ENCODE measurements at places on chromosomes 6 and 20.

- no peak for DNase-seq
Measured at GRCh38 chr6:53752856-53753255, 41.9 kb upstream of the LRRC1 start.

DNA sequence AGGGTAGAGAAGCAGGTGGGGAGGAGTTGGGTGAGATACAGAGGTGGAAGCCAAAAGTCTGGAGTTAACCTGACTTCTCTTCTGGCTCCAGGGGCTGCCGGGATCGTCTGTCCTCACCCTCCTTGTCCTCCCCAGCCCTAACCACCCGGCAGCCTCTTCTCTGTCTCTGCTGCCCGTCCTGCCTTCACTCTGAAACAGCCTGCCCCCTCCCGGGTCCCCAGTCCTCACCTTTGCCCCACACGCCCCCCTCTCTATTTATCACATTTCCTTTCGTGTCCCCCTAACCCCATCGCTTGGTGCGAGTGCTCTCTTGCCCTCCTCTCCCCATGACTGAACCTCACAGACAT, 5.7 kb downstream of the RING1 start:
- DNase-seq = no peak

GRCh38 chr6:4965562-4966389, 38.1 kb downstream of the RPP40 start:
- DNase-seq = no peak

DNA sequence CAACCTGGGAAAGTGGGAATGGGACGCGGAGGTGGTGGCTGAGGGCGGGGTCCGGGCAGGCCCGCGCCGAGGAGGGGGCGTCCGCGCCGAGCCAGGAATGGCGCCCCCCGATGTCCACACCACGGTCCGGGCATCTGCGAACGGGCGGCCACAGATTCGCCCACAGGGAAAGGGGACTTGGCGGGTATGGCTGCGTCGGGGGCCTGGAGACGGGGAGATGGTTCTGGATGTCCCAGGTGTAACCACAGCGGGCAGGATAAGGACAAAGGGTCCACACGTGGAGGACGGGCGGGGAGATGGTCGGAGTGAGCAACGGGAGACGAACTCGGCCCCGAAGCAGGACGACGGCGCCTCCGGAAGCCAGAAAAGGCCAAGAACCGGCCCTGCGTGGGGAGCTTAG, 124.6 kb downstream of the WDR27 start:
- DNase-seq = no peak

DNA sequence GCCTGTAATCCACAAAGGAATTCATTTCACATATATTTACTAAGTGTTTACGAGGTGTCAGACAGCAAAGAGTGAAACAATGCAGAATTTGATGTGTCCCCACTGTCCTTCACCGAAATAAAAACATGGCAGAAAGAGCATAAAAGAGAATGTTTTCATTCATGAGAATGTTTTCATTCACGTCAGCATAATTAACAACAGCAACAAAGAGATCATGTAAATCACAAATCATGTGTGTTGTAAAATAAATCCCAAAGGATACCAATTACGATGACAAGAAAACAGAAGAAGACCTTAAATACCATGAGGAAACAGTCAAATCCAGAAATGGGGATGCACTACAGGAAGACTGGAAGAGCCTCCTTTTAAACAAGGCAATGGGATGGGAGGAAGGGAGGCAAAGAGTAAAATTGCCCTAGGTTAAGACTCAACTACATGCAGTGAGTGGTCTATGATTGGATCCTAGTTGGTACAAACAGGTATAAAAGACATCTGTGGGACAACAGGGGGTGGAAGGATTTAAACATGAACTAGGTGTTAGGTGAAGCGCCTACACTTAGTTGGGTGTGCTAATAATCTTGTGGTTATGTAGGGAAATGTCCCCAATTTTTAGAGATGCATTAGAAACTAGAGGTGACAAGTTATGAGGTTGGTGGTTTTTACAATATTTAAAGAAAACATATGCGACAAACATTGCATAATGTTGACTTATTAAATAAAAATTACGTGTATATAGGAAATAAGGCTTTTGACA, 1.5 kb downstream of the ZSCAN31 start:
- no peak for DNase-seq

DNA sequence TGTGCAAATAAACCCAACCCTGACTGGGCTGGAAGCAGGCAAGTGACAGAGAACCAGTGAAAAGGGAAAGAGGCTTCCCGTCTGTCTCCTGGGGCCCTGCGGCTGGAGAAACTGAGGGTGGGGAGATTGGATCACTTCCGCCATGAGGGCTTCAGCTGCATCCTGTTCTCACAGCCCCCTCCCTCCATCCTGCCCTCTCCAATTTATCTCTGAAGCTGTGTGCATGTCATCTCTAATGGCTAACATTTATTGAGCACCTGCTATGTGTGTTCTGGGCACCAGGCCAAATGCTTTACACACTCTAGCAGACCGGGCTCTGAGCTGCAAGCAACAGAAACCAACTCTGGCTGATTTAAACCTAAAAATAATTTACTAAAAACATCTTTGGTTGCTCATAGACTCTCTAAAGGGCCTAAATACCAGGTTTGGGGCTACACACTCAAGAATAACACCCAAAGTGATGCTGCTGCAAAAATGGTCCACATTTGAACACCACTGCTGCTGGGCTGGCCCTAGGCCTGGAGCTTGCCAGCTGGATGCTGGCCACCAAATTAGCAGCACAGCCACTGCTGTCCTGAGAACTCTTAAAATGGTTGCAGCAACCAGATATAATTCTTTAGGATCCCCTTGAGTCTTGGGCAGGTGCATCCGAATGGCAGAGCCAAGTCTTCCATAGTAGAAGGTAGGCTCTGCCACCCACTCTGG, 123.6 kb upstream of the LRFN2 start:
- peak; percentile 76 for DNase-seq

DNA sequence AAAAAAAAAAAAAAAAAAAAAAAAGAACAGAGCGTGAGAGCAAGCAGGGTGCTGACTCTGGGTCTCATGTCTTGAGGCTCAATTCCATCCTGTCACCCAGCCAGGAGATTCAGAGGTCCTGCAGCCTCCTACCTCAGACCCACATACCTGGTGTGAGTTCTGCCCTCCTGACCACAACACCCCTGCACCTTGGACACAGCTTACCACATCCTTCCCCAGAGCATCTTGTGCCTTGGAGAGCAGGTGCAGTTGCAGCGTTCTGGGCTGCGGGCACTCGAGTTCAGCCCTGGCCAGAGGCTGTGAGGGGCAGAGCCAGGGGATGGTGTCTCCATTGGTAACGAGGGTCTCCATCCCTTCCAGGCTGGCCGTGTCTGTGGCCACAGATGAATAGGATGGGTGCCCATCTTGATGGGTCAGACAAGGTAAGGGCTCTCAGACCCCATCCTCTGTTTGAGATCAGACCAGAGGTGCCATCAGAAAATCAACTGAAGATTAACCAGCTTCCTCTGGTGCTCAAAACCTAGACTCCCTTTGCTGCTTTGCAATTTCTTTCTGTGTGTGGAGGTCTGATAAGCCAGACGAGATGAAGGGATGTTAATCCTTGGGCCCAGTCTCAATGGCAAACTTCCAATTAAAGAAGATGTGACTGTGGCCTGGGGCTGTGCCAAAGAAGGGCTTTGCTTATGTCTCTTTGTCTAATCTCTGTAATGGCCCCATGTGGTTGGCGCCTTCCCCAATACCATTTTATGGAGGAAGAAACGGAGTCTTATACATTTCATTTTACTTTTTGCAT, 14.7 kb upstream of the ZNF831 start:
- DNase-seq = no peak

- no peak for DNase-seq
Measured at GRCh38 chr20:13028673-13029072, 19.9 kb downstream of the SPTLC3 start.

GRCh38 chr6:81373414-81373813, 379.1 kb downstream of the TENT5A start:
- DNase-seq = no peak

GRCh38 chr6:100665041-100665380, 200.3 kb upstream of the SIM1 start:
- no peak for DNase-seq

GRCh38 chr6:71887006-71887743, 825 bp downstream of the RIMS1 start:
- no peak for DNase-seq

GRCh38 chr6:158009114-158009891, 27.6 kb downstream of the SYNJ2 start:
- peak; percentile 62 for DNase-seq

GRCh38 chr6:45351076-45351475, 22.9 kb downstream of the RUNX2 start:
- DNase-seq = no peak

DNA sequence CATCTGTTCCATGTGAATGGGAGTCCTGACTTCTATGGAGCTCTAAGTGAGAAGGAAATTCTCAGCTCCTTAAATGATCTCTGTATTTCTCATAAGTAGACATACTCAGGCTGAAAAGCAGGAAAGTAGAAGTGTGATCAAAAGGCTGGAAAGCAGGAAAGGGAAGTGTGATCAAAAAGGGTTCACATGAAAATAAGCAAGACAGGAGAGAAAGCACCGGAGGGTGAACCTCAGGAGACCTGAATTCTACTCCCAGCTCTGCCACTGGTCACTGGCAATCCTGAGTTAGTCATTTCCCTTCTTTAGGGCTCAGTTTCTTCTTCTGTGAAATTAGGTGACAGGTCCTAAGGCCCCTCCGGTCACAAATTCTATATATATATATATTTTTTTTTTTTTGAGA, 55.5 kb upstream of the TRERF1 start:
- DNase-seq = no peak

- DNase-seq = no peak
Measured at GRCh38 chr6:38554700-38555413, 84.9 kb downstream of the BTBD9 start.

DNA sequence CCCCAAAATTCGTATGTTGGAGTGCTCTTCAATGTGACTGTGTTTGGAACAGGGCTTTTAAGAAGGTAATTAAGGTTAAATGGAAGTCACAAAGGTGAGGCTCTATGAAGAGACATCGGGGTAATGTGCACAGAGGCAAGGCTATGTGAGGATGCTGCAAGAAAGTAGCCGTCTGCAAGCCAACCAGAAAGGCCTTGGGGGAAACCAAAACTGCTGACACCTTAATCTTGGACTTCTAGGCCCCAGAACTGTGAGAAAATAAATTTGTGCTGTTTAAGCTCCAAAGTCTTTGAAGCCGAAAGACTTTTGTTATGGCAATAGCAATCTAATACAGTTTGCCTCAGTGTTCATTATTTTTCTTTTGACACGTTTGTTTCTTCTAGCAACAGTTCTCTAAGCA, 2.4 kb upstream of the IRAK1BP1 start:
- DNase-seq = no peak

Data from NCI-H2081 (cell line).